ENCODE measurements at places on chromosomes 3 and 15.

GRCh38 chr3:25603703-25604102 lies 61.0 kb downstream of the TOP2B start:
- DNase-seq = peak; percentile 17

DNA sequence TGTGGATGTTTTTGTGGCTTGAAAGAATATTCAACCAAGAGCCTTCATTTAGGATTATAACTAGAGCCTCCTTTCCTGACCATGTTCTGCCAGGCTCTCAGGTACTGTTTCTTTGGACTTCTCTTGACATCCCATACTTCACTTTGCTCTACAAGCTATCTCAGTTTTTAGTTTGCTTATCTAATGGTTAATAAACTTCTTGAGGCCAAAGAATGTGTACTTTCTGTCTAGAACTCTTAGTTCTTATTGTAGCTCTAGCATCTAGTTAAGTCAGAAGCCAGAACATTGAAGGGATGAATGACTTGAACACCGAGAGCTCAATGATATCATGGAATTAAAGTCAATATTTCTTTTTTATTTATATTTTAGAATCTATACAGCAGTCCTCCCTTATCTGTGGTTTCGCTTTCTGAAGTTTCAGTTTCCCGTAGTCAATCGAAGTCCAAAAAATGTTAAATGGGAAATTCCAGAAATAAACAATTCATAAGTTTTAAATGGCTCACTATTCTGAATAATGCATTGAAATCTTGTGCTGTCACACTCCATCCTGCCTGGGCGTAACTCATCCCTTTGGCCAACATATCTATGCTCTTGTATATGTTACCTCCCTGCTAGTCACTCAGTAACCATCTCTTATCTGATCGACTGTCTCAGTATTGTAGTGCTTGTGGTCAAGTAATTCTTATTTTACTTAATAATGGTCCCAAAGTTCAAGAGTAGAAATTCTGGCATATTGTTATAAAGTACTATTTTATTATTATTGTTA lies 368.6 kb upstream of the RBMS3 start:
- DNase-seq = no peak

DNA sequence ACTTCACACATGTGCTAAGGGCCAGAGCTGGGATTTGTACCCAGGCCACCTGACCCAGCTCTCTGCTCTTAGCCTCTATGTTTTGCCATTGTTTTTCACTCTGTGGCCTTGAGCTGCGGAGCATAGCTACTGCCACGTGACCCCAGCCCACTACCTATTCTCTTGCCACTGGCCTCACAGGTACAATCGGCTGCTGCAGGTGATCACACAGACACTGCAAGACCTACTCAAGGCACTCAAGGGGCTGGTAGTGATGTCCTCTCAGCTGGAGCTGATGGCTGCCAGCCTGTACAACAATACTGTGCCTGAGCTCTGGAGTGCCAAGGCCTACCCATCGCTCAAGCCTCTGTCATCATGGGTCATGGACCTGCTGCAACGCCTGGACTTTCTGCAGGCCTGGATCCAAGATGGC lies 46.2 kb downstream of the SEMA3G start:
- no peak for DNase-seq

GRCh38 chr3:141482245-141482922 lies 4.4 kb upstream of the RASA2 start:
- DNase-seq = peak; percentile 93

DNA sequence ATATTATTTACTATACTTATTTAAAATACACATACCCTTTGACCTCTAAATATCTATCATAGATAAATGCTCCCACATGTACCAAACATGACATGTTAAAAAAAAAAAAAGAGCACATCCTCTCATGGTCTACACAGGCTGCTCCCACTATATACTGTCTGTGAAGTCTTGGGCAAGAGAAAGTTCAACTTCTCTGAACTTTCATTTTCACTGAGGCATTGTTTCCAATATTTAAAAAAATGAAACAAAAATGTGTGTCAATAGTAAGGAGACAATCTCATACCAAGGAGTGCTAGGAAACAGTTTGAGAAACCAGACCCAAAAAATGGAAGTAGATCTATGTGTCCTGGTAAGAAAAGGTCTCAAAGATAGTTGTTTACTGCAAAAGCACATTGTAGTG lies 29.3 kb downstream of the SLC4A7 start:
- no peak for DNase-seq

GRCh38 chr15:74828835-74829234 lies 2.4 kb downstream of the CPLX3 start:
- DNase-seq = no peak

GRCh38 chr3:186933816-186934215 lies 3.5 kb downstream of the ST6GAL1 start:
- no peak for DNase-seq

DNA sequence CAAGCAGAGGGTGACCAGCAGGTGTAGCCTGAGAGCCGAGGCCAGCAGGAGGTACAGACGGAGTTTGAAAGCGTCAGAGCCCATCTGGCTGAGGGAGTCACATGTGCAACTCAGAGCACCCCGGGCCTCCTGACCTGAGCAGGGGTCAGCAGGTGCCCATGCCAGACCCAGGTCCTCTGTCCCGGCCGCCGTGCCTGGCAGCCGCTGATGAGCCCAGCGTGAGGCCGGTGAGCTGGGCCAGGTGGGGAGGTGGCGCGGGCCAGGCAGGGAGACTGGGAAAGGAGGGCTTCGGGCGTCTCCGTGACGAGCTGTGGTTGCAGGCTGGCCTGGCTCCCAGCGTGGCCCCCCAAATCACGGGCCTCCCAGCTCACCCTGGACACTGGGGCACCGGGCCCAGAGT lies 130.9 kb downstream of the CHSY1 start:
- no peak for DNase-seq

- DNase-seq = no peak
Measured at GRCh38 chr3:140449413-140450256, 228.2 kb upstream of the TRIM42 start.

DNA sequence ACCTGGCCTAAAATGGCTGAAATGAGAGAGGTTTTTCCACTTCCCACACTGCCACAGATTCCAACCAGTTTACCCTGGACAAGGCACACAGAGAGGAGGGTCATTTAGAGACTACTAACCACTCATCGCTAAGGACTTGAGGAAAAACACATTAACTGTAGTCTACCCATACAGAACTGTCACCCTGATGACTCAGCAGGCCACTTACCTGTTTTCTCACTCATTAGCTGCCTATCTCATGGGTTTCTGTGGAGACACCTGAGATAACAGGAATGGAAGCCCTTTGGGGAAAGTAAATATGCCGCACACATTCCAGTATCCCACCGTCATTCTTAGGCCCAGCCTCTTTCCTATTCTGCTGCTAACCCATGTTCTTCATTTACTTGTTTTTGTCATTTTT lies 50.0 kb downstream of the ABCC5 start:
- DNase-seq = no peak

- DNase-seq = no peak
Measured at GRCh38 chr3:181264486-181264885, 274.9 kb upstream of the DNAJC19 start.

- no peak for DNase-seq
Measured at GRCh38 chr15:94587113-94587512, 355.8 kb downstream of the MCTP2 start.

DNA sequence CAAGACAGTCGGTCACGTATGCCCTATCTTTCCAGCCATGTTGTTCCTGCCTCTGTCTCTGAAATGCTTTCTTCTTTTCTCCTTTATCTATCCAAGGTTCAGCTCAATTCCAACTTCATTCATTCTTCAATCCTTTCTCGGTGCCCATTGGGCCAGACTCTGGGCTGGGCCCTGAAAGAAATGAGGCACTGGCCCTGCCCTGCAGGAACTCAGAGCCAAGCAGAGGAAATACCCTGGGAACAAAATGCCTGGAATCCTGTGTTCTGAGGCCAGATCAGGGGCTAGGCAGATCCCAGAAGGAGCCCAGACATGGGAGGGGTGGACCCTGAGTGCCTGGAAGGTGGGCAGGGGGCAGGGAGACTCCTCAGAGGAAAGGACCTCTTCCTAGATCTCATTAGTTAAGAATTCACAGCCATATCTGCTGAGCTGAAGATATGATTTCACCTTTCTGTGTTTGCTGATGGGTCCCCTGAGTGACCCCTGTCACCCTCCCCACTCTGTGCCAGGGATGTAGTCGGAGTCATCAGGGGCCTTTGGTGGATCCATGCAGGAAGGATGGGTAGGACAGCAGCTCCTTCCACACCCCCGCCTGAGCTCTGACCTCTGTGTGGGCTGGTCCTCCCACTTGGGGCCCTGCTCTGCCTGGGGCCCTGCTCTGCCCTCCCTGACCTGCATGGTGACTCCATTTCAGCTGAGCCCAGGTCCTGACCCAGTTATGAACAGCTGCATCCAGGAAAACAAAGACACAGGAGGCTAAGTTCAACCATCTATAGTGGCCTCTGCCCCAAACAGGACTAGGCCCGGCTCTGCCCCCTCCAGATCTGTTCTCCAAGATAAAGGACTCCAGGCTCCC lies 5.3 kb upstream of the DAPK2 start:
- no peak for DNase-seq

GRCh38 chr3:58464866-58465265 lies 27.0 kb upstream of the KCTD6 start:
- no peak for DNase-seq

GRCh38 chr15:51576911-51577500 lies 45.6 kb downstream of the DMXL2 start:
- DNase-seq = peak; percentile 86

DNA sequence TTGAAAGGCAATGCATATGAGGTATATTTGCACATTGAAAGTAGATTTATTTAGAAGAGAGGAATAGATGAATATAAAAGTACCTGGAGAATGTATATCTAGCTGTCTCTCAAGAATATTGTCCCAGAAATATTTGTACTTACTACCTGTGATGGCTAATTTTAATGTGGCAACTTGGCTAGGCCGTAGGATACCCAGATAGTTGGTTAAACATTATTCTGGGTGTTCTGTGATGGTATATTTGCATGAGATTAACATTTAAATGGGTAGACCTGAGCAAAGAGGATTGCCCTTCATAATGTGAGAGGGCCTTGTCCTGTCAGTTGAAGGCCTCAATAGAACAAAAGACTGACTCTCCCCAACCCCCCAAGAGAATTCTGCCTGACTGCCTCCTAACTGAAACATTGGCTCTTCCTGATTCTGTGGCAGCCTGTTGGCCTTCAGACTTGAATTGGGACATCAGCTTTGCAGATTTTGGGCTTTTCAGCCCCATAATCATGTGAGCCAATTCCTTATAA lies 69.4 kb upstream of the FILIP1L start:
- no peak for DNase-seq
